ENCODE measurements at places on chromosomes 5 and 9.

- DNase-seq: no peak
Measured at GRCh38 chr9:133075925-133076630, 14.3 kb downstream of the CEL start.

DNA sequence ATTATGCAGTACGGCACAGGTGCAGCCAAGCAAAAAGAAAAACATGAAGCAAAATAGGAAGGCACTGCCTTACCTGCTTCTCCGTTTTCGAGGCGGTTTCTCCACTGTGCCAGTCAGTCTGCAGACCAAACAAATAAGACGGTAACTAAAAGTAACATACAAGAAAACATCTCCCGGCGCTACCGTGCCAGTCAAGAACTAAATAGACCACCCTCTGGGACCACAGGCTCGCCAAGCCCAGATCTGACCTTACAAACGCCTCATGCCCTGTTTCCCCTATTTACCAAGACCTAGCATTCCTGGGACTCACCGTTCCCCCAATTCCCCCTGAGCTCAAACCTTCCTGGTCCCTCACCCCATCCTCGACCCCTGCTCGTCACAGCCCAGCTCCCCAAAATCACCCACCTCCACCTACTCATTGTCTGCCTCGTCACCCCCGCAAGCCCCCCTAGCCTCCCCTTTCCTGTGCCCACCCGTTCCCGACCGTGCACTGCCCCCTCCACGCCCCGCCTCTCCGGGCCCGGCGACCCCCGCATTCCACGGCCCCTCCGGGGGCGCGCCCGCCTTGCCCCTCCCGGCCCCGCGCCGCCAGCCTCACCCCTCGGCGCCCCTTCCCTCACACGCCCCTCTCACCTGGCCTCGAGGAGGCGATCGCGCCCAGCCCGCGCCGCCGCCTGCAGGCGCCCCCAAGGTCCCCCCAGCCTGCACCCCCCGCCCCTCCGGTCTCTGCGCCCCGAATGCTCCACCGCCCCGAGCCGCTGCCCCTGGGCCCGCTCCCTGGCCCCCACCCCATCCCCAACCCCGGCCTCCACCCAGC is 560 bp downstream of the SCAI start:
- no peak for DNase-seq

DNA sequence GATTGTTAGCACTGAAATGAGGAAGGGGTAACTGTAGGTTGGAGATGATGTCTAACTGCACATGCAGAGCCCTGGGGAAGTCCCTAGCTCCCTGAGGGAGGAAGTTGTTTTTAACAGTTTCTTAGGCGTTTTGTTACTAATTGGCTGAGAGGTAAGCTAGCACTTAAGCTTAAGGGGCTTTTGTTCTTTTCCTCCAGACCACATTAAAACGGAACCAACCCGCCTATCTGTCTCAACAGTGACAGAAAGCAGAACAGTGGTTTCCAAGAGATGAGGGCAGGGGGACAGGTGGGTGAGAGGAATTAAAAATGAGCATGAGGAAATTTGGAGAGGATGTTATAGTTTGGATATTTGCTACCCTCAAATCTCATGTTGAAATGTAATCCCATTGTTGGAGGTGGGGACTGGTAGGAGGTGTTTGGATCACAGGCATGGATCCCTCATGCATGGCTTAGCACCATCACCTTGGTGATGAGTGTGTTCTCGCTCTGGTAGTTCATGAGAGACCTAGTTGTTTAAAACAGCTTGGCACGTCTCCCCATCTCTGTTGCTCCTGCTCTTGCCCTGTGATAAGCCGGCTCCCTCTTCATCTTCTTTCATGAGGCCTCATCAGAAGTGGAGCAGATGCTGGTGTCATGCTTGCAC is 38.9 kb downstream of the LYRM7 start:
- DNase-seq: no peak

- DNase-seq: no peak
Measured at GRCh38 chr5:142955628-142956027, 185.5 kb downstream of the ARHGAP26 start.
